ENCODE measurements at places on chromosomes 12 and 14.

DNA sequence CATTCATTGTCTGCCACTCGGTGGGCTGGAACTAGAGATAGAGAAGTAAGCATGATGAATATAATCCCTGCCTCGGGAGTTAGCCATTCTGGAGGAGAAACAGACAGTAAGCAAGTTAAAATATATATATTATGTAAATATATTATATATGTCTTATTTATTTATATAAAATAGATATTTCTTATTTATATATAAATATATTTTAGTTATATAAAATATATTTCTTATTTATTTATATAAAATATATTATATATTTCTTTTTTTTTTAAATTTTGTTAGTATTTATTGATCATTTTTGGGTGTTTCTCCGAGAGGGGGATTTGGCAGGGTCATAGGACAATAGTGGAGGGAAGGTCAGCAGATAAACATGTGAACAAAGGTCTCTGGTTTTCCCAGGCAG is 78.1 kb upstream of the TBX5 start:
- DNase-seq: no peak
- no peak overlapping the region for H3K4me3 ChIP-seq
- H3K27ac ChIP-seq: no peak overlapping the region
- no peaks in the 10 kb centered on the region for H3K36me3 ChIP-seq
- H3K27me3 ChIP-seq: peaks cover 51% of the 10 kb centered on the region

DNA sequence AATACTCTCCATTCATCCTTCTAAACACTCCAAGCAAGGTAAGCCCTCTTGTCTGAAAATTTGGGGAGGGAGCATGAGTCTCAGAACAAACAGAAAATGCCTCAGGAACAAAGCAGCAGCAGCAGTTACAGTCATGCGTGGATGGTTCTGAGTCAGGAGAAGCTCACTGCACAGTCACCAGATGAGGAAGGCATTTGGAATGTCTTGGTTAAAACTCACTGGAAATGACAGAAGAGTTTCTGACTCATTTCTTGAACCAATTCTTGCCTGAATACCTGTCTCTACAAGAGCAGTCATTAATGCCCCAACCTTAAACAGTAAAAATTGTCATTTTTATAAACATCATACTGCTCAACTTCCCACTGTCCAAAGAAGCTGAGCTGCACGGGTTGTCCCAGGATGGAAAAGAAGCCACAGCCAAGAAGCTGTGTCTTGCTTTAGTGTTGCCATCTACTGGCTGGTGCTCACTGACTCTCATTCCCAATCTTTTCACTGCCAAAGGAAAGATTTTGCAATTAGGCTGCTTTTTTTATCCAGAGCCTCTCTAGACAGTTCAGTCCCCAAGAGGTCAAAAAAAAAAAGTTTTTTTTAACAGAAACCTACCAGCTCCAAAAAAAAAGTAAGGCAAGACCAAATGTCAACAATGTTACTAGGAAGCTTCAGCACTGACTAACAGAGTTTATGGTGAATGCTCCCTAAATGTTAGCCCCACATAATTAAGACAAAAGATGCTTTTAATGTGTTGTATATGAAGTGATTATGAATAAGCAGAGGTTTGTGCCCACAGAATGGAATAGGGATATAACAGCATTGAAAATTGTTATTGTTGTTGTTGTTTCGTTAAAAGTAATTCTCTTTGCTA is 40.4 kb downstream of the KICS2 start:
- DNase-seq: peak; percentile 64
- no peaks in the 10 kb centered on the region for H3K36me3 ChIP-seq
- no peak overlapping the region for H3K4me3 ChIP-seq
- H3K27me3 ChIP-seq: no peaks in the 10 kb centered on the region
- no peaks in the 10 kb centered on the region for H3K4me1 ChIP-seq

DNA sequence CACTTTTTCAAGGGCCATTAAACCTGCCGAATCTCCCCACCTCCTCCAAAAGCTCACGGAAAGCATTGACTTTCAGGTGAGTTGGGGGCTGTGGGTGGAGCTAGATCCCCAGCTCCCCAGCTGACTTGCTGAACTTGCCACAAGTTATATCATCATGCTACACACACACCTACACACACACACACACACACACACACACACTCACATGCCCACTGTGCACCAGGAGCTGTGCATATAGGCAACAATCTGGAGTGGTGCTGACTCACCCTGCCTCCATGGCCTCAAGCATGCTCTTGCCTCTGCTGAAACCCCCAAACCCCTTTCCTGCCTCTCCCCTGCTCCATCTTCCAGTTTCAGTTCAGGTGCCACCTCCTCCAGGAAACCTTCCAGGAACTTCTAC is 26.1 kb downstream of the SERPINA3 start:
- H3K27me3 ChIP-seq: no peaks in the 10 kb centered on the region
- no peak overlapping the region for H3K27ac ChIP-seq
- H3K36me3 ChIP-seq: no peaks in the 10 kb centered on the region
- no peak for DNase-seq

- no peak for DNase-seq
- no peaks in the 10 kb centered on the region for H3K27me3 ChIP-seq
- H3K36me3 ChIP-seq: no peaks in the 10 kb centered on the region
- no peak overlapping the region for H3K4me3 ChIP-seq
Measured at GRCh38 chr14:78088916-78089315, 81.3 kb upstream of the NRXN3 start.

DNA sequence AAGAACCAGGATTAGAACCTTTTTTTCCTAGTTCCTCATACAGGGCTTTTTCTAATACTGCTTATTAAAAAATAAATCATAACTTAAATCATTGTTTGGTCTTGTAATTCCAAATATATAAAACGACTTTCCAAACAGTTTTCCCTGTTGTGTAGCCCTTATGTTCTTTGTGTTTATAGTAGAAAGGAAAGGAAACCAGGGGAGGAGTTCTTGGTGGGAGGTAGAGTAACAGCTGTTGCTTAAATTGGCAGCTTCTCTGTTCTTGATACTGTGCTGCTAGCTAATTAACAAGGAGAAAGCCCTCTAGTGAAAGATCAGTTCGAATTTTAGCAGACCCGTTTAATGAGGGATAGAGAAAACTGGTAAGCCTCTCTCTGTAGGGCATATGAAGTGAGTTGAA is 15.0 kb downstream of the SRP54 start:
- H3K4me1 ChIP-seq: no peaks in the 10 kb centered on the region
- H3K27me3 ChIP-seq: no peaks in the 10 kb centered on the region
- DNase-seq: no peak
- H3K4me3 ChIP-seq: no peak overlapping the region

DNA sequence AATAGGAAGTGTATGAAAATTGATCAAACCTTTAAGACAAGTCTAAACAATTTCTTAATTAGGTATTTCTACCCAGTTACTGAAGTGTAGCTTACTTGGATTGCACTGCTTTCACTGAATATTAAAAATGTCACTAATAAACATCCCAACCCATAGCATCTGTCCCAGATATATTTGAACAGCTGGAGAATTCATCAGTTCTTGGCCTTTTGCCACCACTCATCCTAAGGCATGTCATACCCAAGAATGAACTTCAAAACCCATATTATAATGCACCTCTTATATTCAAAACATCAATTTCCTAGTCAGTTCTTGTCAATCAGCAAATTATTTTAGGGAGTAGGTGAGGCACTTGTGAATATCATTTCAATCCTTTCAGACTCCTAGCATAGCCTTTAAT is 392.3 kb downstream of the PAWR start:
- no peaks in the 10 kb centered on the region for H3K27me3 ChIP-seq
- H3K27ac ChIP-seq: no peak overlapping the region
- H3K4me1 ChIP-seq: no peaks in the 10 kb centered on the region
- H3K4me3 ChIP-seq: no peak overlapping the region
- no peaks in the 10 kb centered on the region for H3K36me3 ChIP-seq
- DNase-seq: no peak

- no peaks in the 10 kb centered on the region for H3K36me3 ChIP-seq
- H3K4me1 ChIP-seq: no peaks in the 10 kb centered on the region
- H3K27me3 ChIP-seq: no peaks in the 10 kb centered on the region
Measured at GRCh38 chr14:26996246-26996645, 398.4 kb upstream of the NOVA1 start.

GRCh38 chr14:58145936-58146335 is 6.1 kb downstream of the ARMH4 start:
- H3K4me1 ChIP-seq: no peaks in the 10 kb centered on the region
- DNase-seq: no peak
- no peak overlapping the region for H3K4me3 ChIP-seq
- H3K27me3 ChIP-seq: peaks cover 23% of the 10 kb centered on the region
- no peak overlapping the region for H3K27ac ChIP-seq

- no peaks in the 10 kb centered on the region for H3K4me1 ChIP-seq
- H3K27me3 ChIP-seq: peaks cover 4% of the 10 kb centered on the region
- DNase-seq: peak; percentile 19
- peak overlapping the region; percentile 85 for H3K4me3 ChIP-seq
- H3K27ac ChIP-seq: peak overlapping the region; percentile 59
Measured at GRCh38 chr12:29148596-29148910, 525 bp upstream of the FAR2 start.

DNA sequence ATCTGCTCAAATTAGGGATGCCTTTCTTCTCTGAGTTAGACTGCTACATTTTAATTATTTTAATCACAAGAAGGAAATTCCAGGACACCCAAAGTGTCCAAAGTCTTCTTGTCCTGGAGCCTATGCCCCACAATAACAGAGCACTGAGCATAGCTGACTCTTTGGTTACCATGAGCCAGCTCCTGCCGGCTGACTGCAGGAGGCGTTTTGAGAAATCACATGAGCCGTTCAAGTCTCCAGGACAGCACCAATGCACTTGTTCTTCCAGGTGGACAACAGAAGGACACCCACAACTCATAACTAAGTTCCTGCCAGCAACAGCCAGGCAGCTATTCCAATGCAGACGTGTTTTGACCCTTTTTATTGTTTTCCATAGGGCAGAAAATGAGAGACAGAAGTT is 46.0 kb upstream of the SRSF5 start:
- no peak overlapping the region for H3K4me3 ChIP-seq
- H3K36me3 ChIP-seq: no peaks in the 10 kb centered on the region
- H3K27ac ChIP-seq: no peak overlapping the region
- no peak for DNase-seq
- H3K27me3 ChIP-seq: no peaks in the 10 kb centered on the region
- peaks cover 9% of the 10 kb centered on the region for H3K4me1 ChIP-seq

GRCh38 chr12:40331886-40332285 is 107.1 kb downstream of the LRRK2 start:
- H3K4me3 ChIP-seq: no peak overlapping the region
- H3K27me3 ChIP-seq: no peaks in the 10 kb centered on the region
- H3K36me3 ChIP-seq: no peaks in the 10 kb centered on the region
- H3K4me1 ChIP-seq: no peaks in the 10 kb centered on the region
- no peak for DNase-seq

DNA sequence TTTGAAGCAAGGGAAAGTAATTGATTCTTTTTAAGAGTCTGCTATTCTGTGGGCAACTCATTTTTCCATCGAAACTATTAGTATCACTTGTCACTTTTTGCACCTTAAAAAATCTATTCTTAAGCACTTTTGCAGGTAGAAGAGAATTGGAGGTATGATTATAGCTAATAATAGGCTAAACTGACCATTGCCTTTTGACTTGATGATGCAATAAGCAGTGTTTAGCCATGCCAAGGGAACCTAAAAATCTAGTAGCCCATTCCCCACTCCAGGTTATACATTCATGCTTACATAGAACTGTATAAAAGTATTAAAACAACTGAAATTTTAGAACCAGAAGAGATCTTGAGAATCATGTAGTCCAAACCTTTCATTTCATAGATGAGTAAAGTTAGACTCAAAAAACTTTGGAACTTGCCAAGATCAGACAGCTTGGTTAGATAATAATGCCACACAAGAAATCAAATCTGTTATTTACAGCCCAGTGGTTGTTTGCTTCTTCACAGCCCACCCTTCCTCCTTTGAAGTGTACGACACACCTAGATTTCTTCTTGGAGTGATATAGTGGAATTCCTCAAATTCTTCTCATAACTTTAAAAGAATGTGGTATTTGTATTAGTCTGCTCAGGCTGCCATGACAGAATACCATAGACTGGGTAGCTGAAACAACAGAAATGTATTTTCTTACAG is 21.7 kb upstream of the GARIN2 start:
- DNase-seq: no peak
- no peak overlapping the region for H3K27ac ChIP-seq
- no peak overlapping the region for H3K4me3 ChIP-seq

- peak overlapping the region; percentile 75 for H3K4me3 ChIP-seq
- peak; percentile 56 for DNase-seq
- H3K36me3 ChIP-seq: no peaks in the 10 kb centered on the region
- peak overlapping the region; percentile 96 for H3K27ac ChIP-seq
- peaks cover 8% of the 10 kb centered on the region for H3K4me1 ChIP-seq
Measured at GRCh38 chr12:101407049-101407435, 530 bp downstream of the ARL1 start.

GRCh38 chr12:121344506-121344905 is 7.7 kb downstream of the ANAPC5 start:
- no peak for DNase-seq
- H3K4me1 ChIP-seq: no peaks in the 10 kb centered on the region
- H3K27me3 ChIP-seq: no peaks in the 10 kb centered on the region
- H3K27ac ChIP-seq: peak overlapping the region; percentile 42

GRCh38 chr12:27555925-27556778 is 32.1 kb downstream of the PPFIBP1 start:
- H3K4me3 ChIP-seq: no peak overlapping the region
- peak overlapping the region; percentile 56 for H3K27ac ChIP-seq
- peaks cover 24% of the 10 kb centered on the region for H3K4me1 ChIP-seq
- H3K36me3 ChIP-seq: no peaks in the 10 kb centered on the region
- H3K27me3 ChIP-seq: no peaks in the 10 kb centered on the region

DNA sequence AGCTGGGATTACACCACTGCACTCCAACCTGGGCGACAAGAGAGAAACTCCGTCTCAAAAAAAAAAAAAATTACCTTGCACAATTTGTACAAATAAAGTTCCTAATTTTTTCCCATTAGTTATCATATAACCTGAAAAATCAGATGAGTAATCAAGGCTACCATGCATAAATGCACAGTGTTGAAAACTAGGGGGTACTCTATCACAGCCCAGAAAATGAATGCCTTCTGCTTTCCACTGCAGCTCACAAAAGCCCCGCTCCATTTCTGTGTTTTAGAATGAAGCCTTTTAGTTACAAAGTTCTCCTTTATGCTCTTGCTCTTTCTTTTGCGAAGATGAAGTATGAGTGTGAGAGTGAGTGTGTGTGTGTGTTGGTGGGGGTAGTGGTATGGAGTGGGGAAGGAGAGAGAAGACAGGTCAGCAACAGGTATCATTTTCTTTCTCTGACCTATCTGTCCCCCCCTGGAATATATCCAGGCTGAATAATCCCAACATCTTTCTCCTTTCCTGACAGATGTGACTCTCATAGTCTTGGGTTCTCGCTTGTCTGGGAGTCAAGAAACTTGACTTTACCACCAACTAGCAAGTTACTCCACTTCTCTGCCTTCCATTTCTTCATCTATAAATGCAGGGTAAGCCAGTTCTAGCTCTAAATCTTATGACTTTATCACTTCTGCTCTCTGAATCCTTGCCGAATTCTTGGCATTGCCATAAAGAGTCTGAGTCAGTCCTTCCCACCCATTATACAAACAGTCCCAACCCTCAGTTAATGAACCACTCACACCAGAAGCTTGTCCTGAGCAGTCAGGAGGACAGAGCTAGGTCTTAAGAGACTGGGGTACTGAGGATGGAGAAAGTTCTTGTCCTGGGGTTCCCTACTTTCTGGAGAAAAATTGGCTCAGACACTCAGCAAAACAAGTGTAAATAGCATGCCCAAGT is 16.1 kb downstream of the BIN2 start:
- H3K27ac ChIP-seq: peak overlapping the region; percentile 80
- no peaks in the 10 kb centered on the region for H3K27me3 ChIP-seq
- H3K4me3 ChIP-seq: no peak overlapping the region
- peak; percentile 64 for DNase-seq
